ENCODE measurements at places on chromosomes 4 and X.

GRCh38 chrX:31921236-31921635 lies 849.4 kb upstream of the FTHL17 start:
- DNase-seq: no peak

- no peak for DNase-seq
Measured at GRCh38 chr4:41079881-41080560, 134.3 kb downstream of the APBB2 start.

DNA sequence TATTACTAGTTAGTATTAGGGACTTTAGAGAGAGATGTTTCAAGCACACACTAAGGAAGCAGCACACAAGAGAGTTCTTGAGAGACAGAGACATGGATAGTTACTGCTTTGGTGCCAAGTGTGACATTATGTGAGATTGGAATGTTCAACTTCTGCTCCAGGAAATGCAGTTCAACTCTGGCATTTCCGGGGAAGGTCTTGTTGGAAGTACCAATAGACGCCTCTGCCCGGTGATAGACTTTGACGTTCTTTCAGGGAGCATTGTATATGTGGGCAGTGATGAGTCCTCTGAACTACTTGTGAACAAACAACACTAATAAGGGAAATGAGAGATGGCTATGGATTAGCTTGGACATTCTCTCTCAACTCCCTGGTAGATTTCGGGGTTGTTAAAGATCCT lies 638.1 kb upstream of the BOD1L1 start:
- no peak for DNase-seq

DNA sequence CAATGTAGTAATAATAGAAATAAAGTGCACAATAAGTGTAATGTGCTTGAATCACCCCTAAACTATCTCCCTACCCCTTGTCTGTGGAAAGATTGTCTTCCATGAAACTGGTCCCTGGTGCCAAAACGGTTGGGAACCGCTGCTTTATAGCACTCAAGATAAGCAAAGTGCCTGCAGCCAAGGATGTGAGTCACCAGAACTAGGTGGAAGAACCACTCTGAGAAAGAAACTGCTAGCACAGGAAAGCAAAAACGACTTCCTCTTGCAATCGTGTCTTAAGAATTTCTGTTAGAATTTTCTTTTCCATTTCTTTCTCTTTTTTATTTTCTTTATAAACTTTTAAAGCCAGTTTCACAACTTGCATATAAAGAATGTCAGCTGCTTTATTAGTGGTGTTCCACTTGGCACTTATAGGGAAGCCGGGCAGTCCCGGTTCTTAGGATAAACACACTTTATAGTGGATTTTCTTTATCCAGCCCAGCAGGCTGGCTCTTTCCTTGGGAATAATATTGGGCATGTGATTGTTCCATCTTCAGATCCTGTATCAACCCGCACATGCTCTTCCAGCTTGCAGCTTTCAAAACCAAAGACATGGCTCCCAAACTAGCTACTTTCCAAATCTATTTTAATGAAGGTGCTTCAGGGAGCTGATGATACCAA lies 32.3 kb upstream of the CXCL8 start:
- DNase-seq: no peak

DNA sequence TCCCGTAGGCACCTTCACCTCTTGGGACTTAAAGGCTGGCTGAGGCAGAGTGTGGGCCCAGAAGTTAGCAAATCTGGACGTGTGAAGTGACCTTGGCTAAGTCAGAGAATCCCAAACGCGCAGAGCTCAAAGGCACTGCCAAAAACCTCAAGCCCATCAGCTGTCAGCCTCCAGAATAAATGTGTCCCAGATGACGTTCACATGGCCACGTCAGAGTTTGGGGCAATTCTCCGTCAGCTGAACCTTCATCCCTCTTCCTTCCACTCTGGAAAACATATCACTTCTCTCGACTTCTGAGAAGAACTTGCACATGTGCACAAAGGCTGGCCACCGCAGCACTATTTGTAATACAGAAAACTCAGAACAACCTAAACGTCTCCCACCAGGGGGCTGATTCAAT lies 35.7 kb upstream of the APLN start:
- DNase-seq: no peak

GRCh38 chr4:38943343-38943742 lies 75.7 kb downstream of the FAM114A1 start:
- DNase-seq: no peak

DNA sequence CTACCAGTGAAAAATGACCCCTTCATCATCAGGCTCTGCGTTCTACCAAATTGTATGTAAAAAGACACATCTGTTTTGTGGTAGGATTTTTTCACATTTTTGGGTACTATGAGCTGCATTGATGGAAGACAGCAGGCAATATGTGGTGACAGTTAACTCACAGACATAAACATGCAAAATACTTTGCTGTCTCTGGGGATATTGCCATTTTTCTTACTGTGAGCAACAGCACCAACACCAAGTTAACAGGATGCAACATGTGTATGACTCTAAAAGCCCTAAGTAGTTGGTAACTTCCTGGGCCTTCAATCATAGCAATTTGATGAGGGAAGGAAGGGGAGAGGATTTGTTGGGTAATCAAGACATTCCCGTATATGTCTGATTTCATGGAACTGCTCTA lies 56.4 kb upstream of the DRP2 start:
- no peak for DNase-seq

GRCh38 chr4:86841309-86841708 lies 7.9 kb downstream of the SLC10A6 start:
- DNase-seq: no peak
